Left ventricle myocardium inferior (tissue), 1 donor: ENCODE measurements at places on chromosomes 5 and 9. TPM values are rescaled to one million over a fixed set of nuclear protein-coding genes. Genes with fewer than 3 reads are reported as not detected.

HDHD3 gene
- total RNA-seq, result 8.9 TPM

- peaks cover 47% of the 10 kb centered on the region for H3K36me3 ChIP-seq
- H3K27ac ChIP-seq, result peak overlapping the region; percentile 53
- peaks cover 85% of the 10 kb centered on the region for H3K4me1 ChIP-seq
- H3K27me3 ChIP-seq, result no peaks in the 10 kb centered on the region
Observed at GRCh38 chr5:43701227-43701626, 98.2 kb downstream of the NNT start.

DNA sequence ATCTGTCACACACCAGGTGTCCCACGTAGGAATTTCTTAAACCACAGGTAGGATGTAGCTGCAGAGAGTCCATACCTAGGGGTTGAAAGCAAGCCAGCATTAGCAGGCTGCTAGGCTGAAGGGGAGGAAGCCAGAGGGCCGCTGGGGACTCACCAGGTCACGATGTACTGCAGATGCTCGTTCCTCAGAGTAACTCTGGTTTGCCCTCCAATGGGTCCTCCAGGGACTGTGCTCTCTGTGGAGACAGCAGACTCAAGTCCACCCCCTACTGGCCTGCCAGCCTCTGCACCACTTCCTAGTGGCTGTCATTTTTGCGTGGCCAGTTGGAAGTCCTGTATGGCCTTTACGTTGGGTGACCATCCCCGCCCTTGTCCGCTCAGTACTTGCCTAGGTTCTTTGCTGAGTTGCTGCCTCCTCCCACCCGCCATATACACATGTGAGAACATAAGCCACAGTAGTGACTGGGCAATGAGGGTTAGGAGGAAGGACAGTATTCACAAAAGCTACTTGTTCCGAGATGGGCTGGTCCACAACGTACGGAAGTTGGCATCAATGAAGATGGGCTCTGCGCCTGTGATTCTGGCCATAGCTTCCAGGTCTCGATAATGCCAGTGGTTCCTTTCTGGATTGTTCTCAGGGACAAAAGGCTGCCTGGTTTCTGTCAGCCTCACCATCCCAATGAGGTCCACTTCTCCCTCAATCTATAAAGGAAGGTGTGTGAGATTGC lies 4.1 kb downstream of the RPL7A start:
- peaks cover 56% of the 10 kb centered on the region for H3K36me3 ChIP-seq
- H3K4me1 ChIP-seq, result peaks cover 56% of the 10 kb centered on the region
- no peaks in the 10 kb centered on the region for H3K27me3 ChIP-seq
- no peak for DNase-seq

GRCh38 chr9:88065619-88066018 lies 72.7 kb downstream of the SPATA31C2 start:
- peaks cover 47% of the 10 kb centered on the region for H3K27me3 ChIP-seq
- H3K36me3 ChIP-seq, result no peaks in the 10 kb centered on the region
- no peak for DNase-seq

DNA sequence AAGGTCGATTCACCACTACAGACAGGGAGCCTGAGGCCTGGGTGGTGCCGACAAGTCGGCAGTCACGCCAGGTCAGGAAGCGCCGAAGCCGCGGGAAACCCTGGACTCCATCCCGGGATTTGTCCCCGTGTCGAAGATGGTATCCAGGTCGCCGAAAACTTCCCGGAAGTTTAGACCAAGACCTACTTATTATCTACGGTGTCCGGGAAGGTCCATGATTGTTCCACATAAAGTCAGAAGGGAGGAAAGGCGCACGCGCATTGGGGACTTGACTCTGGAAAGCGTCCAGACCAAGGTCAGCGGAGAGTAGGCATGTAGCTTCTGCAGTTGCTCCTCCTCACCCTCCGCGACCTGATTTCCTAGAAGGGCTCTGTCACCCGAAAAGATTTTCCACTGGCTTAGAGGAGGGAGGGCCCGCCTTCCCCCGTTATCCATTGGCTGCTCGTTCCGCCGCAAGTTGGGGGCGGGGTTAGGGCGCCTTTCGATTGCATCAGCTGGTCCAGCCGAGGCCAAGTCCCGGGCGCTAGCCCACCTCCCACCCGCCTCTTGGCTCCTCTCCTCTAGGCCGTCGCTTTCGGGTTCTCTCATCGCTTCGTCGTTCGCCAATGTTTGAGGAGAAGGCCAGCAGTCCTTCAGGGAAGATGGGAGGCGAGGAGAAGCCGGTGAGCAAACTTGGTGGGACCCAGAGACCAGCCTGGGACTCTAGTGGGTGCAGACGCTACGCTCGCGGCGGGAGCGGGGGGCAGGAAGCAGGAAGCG lies at the start of gene TARS1:
Gene TARS1 (plus strand): TSS at position 484 of the 759 bp plus-strand sequence. CDS start 122 bp downstream, at position 606.
- peaks cover 62% of the 10 kb centered on the region for H3K4me1 ChIP-seq
- no peaks in the 10 kb centered on the region for H3K27me3 ChIP-seq
- peak; percentile 98 for DNase-seq
- peak within 1 kb of the TSS; percentile 96 for H3K27ac ChIP-seq
- H3K4me3 ChIP-seq, result peak within 1 kb of the TSS; percentile 85
- H3K36me3 ChIP-seq, result peaks cover 11% of the 10 kb centered on the region

GRCh38 chr9:36441966-36442365 lies 41.9 kb upstream of the RNF38 start:
- no peak for DNase-seq
- H3K4me3 ChIP-seq, result no peak overlapping the region
- no peaks in the 10 kb centered on the region for H3K36me3 ChIP-seq
- H3K4me1 ChIP-seq, result peaks cover 27% of the 10 kb centered on the region
- H3K27me3 ChIP-seq, result no peaks in the 10 kb centered on the region

DNA sequence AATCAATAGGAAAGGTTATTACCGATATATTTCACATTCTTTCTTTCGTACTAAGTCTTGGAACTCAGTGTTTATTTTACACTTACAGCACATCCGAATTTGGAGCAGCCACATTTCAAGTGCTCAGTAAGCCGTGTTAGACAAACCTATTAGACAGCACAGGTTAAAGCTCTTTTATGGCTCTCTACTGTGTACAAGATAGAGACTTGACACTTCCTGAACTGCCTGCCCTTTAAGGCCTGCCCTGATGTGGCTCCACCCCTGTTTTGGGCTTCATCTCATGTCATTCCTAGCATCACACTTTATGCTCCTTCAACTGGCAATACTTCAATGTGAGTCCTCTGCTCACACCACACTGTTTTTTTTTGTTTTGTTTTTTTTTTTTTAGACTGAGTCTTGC lies 23.5 kb upstream of the SUSD1 start:
- DNase-seq, result no peak
- no peaks in the 10 kb centered on the region for H3K36me3 ChIP-seq
- H3K4me3 ChIP-seq, result no peak overlapping the region
- no peak overlapping the region for H3K27ac ChIP-seq

DNA sequence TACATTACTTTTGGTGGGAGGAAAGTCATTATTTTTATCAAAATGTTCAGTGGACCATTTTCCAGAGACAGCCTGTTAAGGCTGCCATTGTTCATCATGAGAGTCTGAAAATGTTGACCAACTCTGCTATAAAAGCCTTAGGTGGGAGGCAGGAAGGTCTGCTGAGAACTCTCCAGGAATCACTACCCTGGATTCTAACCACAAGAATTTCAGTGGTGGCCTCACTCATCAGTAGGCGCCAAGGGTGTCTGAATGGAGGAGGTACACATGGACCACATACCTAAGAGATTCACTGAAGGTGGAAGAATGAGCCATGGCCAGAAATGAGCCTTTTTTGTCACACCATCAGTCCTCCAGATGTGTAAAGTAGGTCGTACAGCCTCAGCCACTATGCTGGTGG lies 21.0 kb upstream of the TLX3 start:
- DNase-seq, result no peak
- no peaks in the 10 kb centered on the region for H3K4me1 ChIP-seq
- H3K27me3 ChIP-seq, result peaks cover 4% of the 10 kb centered on the region
- H3K4me3 ChIP-seq, result no peak overlapping the region
- H3K36me3 ChIP-seq, result no peaks in the 10 kb centered on the region
